ENCODE measurements at places on chromosomes 1 and 21. TPM values are rescaled to one million over a fixed set of nuclear protein-coding genes. Genes with fewer than 3 reads are reported as not detected.

Gene TAF13
- 39.0 TPM for total RNA-seq

Gene SELL
- total RNA-seq = 0.26 TPM

Gene ANGPTL7
- not detected for total RNA-seq

Gene HCRTR1
- total RNA-seq = not detected

Gene WDR64
- total RNA-seq = not detected

Gene CYP4X1
- 0.32 TPM for total RNA-seq

Gene EDN2
- not detected for total RNA-seq

Gene LORICRIN
- total RNA-seq = not detected

Gene BATF3
- 3.9 TPM for total RNA-seq

Gene LIN28A
- total RNA-seq = not detected

Gene CHAF1B
- 4.2 TPM for total RNA-seq

Gene LCE1D
- not detected for total RNA-seq

Gene CRYBG2
- total RNA-seq = 0.26 TPM

Gene TFF2
- total RNA-seq = not detected

Gene DCDC2B
- total RNA-seq = not detected

Gene TBX15
- total RNA-seq = 0.24 TPM

Gene LCE1F
- not detected for total RNA-seq

Gene TSPEAR
- total RNA-seq = not detected

Gene TNFAIP8L2
- not detected for total RNA-seq

Gene RIPPLY3
- not detected for total RNA-seq

Gene GLMP
- 82.5 TPM for total RNA-seq

Gene CLCA1
- not detected for total RNA-seq

Gene MX1
- total RNA-seq = 3.3 TPM

Gene KIAA0040
- 0.16 TPM for total RNA-seq

Gene CFHR1
- total RNA-seq = not detected

Gene GJA9
- total RNA-seq = not detected

Gene ATP1A2
- total RNA-seq = 1.0 TPM

Gene TTC34
- 0.26 TPM for total RNA-seq

Gene FAM167B
- total RNA-seq = not detected

Gene MAP3K7CL
- 9.3 TPM for total RNA-seq

Gene ZNF697
- total RNA-seq = 13.4 TPM
